CD14-positive monocyte (primary cell): ENCODE measurements at places on chromosomes 3 and 15. TPM values are rescaled to one million over a fixed set of nuclear protein-coding genes. Genes with fewer than 3 reads are reported as not detected.

Gene MINDY4B
- polyA plus RNA-seq, result not detected

Gene SPESP1
- polyA plus RNA-seq, result 0.47 TPM

Gene NRG4
- 0.44 TPM for polyA plus RNA-seq

DNA sequence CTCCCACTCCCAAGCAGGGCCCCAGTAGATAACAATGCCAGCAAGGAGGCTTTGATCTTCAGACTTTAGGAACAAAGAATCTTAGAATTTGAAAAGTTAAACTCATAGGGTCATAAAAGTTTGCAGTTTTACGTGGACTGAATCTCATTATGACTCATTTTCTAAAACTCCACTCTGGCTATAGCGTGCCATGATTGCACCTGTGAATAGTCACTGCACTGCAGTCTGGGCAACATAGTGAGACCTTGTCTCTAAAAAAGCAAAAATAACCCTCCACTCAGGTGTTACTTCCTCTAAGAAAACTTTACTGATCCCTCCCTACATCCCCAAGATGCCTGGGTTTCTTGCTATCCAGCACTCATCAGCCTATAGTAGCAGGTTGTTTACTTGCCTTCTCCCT lies 104.5 kb downstream of the IL20RB start:
- DNase-seq, result no peak

DNA sequence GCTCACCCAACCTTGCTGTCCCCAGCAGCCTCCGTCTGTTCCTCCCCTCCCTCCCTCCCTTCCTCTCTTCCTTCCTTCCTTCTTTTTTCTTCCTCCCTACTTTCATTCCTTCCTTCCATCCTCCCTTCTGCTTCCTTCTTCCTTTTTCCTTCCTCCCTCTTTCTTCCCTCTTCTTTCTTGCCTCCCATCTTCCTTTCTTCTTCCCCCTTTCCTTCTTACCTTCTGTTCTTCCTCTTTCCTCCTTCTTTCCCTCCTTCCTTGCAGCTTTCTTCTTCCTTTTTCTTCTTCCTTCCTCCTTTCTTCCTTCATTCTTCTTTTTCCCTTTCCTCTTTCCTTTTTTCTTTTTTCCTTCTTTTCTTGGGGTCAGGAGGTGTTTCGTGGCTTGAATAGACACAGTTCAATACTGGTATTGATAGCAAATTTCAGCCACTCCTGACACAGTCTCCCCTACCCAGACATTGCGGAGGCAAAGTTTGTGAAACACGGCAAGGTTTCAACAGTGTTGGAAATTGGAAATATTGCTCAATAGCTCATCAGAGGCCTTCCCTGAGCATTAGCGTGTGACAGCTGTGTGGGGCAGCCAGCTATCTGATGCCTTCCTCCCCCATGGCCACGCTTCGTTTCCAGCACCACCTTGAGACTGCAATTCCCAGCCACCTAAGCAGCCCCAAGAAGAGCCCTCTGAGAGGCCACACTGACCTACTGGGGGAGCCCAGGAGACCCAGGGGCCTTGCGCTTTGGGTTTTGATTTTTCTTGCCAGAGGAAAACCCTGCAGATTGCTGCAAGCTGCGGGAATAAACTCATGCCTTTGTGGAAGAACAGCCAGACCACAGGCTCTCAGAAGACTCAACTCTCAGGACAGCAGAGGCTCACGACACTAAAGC lies 82.2 kb downstream of the KLF15 start:
- peak; percentile 6 for DNase-seq
